ENCODE measurements at places on chromosomes 6 and 20.
A peak's percentile ranks its signal among the peaks of the same experiment; 100 is the strongest.

GRCh38 chr6:88662163-88662580 lies 301.2 kb downstream of the RNGTT start:
- no peak for DNase-seq

DNA sequence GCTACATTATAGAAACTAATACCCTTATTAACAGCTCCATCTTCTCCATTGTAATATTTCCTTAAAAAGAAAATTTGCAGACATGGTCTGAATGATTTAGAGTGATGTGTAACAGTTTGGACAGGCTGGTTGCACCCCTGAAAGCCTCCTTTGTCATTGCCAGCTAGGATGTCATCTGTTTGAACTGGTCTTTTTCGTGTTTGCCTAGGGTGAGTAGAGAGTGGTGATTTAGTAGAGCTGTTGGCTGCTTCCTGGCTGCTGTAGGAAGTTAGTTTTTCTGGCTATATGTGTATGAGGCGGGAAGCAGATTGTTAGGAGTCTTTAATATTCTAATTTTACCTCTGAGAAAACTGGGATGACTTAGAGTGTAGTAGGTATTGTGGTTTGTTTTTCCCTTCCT lies 101.1 kb downstream of the ZFAND3 start:
- no peak for DNase-seq

DNA sequence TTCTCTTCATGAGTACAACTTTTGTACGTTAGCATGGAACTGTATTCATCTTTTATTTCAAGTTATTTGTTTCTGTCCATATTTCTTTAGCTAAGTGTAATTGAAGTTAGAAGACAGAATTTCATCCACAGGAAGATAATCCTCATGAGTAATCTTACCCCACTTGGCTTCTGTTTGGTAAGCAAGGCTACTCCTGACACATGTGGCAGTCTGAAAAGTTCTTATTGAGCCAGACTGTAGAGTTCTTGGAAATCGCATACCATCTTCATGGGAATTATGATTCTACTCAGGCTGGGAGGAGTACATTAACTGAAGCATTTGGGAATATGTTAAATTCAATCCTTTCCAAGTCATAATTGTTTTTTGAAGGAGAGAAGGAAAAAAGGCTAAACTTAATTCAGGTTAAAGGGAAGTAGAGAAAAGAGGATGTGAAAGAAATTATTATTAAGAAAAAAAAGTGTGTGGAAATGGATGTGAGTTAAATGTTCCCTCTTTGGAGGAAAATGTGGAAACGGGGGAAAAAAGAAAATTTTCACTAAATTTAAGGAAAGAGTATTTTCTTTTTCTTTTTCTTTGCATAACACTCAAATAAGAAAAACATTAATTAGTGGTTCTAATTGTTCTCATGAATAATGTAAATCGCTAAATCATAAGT lies 41.5 kb upstream of the TENT5A start:
- no peak for DNase-seq

GRCh38 chr6:134419716-134420115 lies 101.8 kb upstream of the SGK1 start:
- DNase-seq: no peak

DNA sequence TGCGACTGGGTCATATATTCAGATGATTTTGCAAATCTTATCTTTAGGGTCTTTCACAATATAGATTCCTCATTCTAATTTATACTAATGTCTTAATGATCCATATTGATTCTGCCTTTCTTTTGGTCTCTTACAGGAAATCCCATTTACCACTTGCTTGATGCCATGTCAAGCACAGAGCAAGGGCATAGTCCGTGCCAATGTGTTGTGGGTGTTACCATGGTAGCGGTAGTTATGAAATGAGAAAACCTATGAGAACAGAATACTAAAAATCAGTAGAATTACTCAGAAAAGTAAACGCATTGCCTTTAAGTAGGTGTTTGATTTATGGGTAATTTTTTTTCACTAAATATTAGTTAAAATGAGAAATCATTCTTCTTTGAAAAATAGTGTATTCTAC lies 153.9 kb upstream of the RAB32 start:
- DNase-seq: no peak

DNA sequence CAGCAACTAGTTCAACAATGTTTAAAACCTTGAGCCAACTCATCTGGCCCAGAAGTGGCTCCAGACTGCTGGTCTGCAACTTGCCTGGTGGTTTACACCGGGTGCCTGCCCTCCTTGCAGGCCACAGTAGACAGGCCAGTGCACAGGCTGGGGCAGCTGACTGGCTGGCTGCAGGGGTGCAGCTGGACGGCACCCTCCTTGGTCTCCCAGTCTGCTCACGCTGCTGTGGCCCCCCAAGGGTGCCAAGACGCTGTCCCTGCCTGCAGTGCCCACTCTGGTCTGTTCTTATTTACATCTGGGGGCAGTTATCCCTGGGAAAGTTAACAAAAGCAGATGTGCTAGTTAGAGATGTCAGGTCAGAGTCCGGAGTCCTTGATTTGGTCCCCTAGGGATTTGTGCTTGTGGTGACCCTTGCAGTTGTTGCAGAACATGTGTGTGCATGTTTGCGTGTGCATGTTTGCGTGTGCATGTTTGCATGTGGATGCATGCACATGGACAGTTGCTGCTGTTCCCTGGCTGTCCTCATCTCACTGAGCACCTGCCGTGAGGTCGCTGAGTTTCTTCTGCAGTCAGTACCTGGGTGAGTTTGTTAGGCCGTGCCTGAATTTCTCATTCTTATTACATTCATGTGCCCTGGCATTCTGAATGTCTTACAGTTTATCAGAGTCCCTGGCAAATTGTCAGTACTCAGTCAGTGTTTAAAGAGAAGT lies 48.2 kb upstream of the IRF4 start:
- DNase-seq: no peak

DNA sequence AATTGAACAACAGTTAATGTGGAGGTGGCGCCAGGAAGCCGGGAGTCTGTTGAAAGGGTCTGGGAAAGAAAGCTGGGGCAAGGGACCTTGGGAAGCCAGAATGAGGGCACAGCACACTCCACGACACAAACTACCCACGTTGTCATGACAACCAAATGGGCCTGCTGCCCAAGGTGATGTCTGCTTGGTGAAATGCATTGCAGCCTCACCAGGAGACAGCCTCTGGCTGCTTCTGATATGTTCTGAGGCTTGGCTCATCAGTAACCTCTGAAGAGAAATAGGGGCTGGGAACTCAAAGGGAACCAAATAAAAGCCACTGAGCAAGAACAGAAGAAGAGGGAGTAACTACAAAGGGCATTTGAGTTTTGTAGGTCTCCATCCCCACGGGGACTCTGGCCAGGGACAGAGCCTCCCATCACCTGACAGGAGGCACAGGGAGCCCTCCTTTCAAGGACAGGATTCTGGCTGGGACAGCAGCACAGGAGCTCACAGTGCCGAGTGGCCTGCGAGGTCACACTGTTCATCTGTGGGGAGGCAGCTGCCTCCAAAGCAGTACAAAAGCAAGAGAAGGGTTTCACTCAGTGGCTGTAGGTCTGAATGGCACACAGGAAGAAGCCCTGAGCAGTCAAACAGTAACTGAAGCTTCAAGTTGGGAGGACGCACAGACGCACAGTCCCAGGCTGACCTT lies 44.6 kb upstream of the KCNK16 start:
- no peak for DNase-seq

- DNase-seq: no peak
These were observed 15.6 kb downstream of the MEP1A start for GRCh38 chr6:46808806-46809205.

GRCh38 chr6:2799936-2800527 lies 34.8 kb downstream of the WRNIP1 start:
- no peak for DNase-seq

DNA sequence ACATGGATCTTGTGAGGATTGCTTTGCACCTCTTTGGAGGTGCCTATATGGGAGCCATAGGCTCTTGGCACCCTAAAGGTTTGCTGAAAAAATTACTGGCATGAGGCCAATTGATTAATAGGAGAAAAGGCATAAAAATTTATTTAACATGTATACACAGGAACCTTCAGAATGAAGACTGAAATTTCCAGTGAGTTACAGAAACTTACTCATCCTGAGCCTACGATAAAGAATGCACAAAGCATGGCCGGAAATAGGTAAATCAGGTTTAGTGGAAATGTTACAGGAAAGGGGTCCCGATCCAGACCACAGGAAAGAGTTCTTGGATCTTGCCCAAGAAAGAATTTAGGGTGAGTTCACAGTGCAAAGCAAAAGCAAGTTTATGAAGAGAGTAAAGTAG lies 625.3 kb downstream of the MMUT start:
- DNase-seq: no peak

DNA sequence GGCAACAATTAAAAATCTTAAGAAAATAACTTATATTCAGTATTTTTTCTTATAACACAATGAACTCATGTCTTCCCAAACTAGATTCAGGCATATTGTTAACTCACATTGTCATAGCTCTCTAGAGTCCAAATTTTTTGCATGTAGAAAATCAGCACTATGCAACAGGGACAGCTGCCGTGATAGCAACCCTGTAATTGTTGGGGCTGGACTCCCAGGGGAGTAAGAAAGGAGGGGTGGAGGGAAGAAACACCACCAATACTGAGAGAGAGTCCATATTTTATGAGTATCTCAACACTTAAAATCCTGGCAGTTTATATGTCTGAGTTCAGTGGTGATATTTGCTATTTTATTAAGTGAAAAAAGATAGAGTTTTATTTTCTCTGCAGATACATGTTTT lies 89.6 kb upstream of the HS3ST5 start:
- DNase-seq: no peak

DNA sequence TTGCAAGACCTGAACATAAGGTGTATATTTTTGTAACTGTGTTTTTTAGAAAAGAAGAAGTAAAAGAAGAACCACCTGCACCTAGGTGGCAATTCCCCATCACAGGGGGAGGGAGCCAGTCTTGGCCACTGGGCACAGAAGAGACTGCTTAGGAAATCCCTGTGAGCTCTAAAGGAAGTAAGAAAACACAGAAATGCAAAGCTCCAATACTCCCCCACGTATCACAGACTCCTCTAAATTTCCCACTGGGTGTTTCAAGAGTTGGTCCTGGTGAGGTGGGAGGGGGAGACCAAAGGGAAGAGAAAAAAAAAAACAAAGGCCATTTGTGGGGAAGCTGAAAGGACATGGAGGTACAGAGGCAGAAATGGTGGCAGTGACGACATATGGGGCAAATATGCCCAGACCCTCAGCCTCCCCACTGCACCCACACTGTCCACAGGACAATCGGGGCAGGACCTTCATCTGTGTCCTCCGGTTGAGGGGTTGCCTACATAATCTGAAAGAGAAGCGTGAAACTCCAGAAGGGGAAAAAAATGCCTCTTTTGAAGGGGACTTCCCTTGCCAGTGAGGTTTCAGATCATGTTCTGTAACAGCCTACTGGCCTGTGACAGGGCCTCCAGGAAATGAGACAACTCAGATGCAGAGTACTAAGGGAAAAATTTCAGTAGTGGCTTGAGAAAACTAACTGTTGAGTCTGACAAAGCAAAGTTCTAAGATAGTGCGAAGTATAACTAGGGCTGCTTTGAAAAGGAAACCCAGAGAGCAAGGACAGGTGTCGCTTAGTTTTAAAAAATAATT lies 226.2 kb upstream of the MARCKS start:
- no peak for DNase-seq

DNA sequence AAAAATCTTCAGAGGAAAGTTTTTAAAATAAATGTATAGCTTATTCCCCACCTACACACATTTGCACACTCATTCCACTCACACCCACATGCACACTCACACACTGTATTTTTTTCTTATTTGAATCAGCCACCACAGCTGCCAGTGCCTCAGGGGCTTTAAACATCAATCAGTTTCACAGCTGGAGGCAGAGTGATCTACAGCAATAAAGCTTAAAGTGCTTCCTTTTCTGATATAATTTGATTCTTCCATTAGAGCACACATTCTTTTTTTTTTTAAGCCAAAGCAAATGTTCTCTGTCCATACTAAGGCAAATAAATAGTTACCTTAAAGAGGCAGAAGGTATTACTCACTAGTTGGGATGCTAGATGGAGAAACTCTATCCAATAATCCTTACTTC lies 498.8 kb upstream of the POU3F2 start:
- DNase-seq: no peak

- no peak for DNase-seq
These were observed 15.1 kb downstream of the HMGN4 start for GRCh38 chr6:26553264-26553634.

DNA sequence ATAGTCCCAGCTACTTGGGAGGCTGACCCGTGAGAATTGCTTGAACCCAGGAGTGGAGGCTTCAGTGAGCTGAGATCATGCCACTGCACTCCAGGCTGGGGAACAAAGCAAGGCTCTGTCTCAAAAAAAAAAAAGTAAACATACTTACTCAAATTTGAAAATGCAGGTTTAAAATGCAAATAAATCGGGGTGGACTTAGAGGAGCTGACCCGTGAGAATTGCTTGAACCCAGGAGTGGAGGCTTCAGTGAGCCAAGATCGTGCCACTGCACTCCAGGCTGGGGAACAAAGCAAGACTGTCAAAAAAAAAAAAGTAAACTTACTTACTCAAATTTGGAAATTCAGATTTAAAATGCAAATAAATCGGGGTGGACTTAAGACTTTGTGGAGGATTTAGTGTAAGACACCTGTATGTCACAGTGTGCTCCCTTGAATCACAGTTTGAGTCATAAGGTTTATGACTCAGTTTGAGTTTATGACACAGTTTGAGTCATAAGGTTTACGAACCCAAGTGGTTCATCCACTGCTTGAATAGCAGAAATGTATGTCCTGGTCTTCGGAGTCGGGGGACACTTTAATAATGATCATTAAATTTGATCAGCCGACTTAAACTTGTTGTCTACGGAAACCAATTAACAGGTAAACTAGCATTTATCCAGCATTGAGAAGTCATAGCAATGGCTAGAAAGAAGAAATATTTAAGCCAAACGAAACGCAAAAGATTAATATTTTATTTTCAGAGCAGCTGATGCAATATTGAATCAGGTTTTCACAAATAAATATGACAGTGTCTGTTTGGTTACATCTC lies 6.8 kb upstream of the MRPS10 start:
- peak; percentile 37 for DNase-seq

GRCh38 chr6:44214307-44214706 lies 2.4 kb upstream of the MYMX start:
- DNase-seq: no peak

- DNase-seq: no peak
These were observed 650.7 kb downstream of the KIF16B start for GRCh38 chr20:15922556-15922955.

GRCh38 chr6:156879591-156879990 lies 102.4 kb downstream of the ARID1B start:
- no peak for DNase-seq

GRCh38 chr6:168999392-168999791 lies 254.3 kb downstream of the THBS2 start:
- no peak for DNase-seq

DNA sequence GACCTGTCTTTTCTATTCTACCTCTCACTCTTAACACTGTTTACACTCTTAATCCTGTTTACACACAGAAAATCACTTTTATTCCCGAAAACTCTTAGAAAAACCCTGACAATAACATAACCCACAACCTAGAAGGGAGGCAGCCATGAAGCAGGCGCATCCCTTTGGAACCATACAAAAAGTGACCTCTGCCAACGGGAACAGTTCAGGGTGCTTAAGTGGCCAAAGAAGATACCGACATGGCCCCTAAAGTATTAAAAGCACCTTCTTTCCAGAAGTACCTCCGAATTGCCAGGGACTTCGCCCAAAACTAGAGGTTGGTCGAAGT lies 490 bp downstream of the MMUT start:
- no peak for DNase-seq

Measured in GM12892 (cell line).